ENCODE measurements at places on chromosomes 13 and 19.

DNA sequence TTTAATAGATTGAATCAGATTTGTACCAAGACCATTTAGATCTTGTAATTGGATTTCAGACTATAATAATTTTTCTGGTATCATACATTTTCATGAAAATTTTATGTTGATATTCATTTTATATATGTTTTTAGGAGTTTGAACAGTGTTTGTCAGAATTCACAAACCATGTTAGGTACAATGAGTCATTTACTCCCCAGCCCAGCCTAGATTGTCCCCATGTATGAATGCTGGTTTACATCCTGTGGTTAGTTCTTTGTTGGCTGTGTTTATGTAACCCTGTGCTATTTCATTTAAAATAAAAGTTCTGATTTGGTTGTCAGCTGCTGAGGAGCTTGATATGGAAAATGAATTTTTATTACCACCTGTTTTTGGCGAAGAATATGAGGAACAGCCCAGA is 96.7 kb downstream of the GJA3 start:
- no peak for DNase-seq

DNA sequence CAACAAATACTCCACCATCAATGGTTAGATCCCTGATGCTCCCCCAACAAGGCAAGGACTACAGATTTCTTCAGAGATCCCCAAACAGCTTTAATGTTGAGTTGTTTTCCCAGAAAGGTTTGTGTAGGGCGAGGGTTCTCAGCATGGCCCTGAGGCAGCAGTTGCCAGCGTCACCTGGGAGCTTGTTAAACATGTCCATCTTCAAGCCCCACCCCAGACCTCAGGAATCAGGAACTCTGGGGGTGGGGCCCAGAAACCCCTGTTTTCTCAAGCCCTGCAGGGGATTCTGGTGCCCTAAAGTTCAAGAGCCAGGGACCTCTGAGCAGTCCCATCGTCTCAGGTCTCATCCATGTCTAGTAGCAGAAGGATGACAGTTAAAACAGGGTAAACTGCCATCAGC is 9.6 kb downstream of the EFNB2 start:
- DNase-seq, result no peak

- DNase-seq, result no peak
These were observed 6.6 kb downstream of the ZSCAN18 start for GRCh38 chr19:58091251-58091995.

- DNase-seq, result no peak
These were observed 36.3 kb downstream of the DACH1 start for GRCh38 chr13:71830736-71831135.

GRCh38 chr13:42717176-42717575 is 64.2 kb upstream of the FAM216B start:
- DNase-seq, result no peak

DNA sequence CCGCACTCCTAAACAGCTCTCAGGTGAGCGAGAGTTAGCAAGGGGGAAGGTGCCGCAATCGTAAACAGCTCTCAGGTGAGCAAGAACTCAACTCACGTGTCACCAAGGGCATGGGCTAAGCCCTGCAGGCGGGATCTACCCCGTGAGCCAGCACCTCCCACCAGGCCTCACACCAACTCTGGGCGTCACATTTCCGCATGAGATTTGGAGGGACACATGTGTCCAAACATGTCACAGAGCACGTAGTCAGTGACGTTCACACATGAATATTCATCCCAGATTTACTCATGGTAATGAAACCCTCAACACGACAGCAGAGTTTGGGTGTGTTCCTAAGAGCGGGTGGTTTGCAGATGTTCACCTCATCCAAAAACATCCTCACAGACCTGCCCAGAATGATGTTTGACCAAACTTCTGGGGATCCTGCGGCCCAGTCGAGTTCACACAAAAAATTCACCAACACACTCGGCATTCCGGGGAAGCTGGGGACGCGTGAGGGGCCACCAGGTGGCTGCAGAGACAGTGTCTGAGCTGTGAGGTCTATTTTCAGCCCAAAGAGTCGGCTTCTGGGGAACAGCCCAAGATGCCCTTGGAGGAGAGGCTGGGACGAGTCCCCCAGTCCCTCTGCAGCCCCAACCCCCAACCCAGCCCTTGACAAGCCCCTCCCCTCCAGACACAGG is 19.6 kb downstream of the C2CD4C start:
- DNase-seq, result no peak

DNA sequence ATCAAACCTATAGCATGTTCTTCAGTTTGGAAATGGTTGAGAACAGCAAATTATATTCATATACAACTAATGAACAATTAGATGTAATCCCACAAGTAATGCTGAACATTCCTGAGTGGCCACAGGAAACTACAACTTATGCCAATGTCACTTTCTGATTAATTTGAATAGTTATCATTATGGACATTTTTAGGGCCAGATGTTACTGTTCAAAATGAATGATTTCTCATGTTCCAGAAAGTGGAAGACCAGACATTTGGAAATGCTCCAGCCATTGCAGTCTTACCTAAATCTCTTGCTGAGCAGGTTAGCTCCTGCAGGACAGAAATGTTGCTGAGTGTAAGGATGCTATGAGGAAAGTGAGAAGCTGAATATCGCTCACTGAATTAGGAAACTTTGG is 819.8 kb downstream of the PCDH9 start:
- no peak for DNase-seq
